SW 1271 (cell line): ENCODE measurements at places on chromosomes 2 and 18.

GRCh38 chr2:239113615-239114014 lies 265.7 kb downstream of the TWIST2 start:
- DNase-seq = no peak

- no peak for DNase-seq
Measured at GRCh38 chr2:233481368-233482142, 85.0 kb downstream of the USP40 start.

DNA sequence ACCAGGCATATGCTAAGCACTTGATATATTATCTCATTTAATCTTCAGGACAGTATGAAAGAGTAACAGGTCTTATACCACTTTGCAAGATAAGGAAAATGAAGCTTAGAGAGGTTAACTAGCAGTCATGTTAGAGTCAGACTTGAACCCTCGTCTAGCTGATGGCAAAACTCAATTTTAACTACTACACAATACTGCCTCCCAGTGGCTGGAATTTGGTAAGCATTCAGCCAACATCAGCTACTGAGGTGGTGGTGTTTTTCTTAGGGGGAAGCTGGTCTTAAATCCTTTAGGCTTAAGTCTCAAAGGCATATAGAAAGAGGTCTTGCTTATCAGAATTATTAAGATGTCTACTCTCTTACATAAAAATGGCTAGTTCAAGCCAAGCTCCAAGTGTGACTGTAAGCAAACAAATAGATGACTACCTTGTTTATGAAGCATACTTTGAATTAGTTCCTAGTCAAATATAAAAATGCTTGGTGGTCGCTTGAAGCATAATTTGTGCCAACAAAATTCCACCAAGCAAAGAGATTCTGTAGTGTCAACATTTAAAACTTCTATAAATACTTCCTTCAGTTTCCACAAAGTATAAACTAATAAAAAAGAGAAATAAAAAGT lies 325.4 kb upstream of the FIGN start:
- no peak for DNase-seq

DNA sequence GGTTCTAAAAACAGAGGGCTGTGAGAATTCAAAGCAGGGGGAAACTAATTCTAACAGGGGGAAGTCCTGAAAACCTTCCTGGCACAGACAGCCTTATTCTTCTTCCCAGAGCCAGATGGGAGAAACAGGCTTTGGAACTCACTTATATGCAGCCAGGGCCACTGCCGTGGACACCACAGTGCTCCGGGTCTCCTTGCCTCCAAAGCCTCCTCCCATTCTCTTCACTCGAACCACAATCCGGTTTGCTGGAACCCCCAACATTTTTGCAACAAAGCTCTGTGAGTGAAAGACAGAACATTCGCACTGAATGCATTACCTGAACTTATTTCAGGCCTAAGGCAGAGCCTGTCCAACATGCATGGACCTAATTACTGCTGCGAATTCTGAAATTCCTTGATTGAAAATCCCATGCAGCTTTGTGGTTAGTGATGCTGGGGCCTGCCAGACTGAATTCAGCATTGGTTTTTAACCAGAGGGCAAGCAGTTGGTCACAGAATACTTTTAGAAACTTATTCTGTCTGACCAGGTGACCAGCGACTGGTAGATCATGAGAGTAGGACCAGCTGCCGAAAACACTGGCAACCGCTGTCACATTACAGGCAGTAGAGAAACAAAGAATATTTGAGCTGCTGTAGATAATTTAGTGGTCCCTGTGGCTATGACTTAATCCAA lies 48.6 kb downstream of the XDH start:
- DNase-seq = no peak

GRCh38 chr2:72544554-72544953 lies 281.3 kb downstream of the EXOC6B start:
- no peak for DNase-seq

DNA sequence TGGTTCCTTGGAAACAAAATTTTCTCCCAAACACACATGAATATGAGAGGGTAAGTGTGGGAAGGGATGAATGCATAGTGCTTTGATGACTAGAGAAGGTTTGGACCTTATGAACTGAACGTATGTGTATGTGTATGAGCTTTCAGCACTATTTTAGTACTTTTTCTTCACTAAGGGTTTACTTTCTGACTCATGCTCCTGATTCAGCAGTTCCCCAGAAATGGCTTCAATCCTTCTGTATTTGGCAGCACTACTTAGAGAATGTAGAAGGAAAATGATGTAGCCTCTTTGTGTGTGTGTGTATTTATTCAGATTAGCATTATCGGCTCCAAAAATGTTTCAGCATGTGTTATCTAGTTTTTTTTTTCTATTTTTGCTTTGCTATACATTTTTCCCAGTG lies 22.2 kb downstream of the KCNJ3 start:
- DNase-seq = no peak

DNA sequence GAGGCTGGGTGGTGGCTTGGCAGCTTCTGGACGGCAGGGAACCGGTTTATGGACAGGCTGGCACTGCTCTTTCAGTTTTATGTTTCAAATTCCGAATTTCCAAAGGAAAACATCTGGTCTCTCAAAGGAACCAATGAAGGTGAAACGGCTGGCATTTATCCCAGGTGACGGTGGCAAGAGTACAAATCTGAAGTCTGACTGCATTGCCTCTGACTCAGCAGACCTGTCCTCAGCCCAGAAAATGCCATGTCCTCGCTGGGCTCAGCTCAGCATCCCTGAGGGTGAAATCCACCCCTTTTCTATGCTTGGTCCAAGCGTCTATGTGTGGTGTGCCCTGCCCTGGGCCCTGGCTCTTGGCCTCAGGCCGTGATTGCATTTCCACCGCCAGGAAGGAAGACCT lies 38.1 kb downstream of the NAPG start:
- DNase-seq = no peak

DNA sequence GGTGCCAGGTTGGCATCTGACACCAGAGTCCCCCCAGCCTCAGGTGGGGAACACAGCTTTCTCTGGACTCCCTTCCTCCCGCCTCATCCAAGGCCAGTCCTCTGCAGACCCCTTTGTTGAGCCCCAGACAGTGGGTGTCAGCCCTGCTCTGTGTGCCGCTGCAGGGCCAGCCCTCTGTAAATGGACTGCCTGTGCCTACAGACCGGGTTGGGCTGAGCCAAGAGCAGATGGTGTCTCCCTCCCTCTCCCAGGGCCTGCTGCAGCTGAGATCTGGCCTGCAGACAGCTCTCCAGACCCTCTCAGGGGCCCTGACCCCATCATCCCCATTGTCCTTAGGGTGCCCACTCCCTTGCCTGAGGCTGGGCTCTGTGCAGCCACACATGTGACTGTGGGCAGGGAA lies 160.8 kb downstream of the KLHL29 start:
- no peak for DNase-seq

DNA sequence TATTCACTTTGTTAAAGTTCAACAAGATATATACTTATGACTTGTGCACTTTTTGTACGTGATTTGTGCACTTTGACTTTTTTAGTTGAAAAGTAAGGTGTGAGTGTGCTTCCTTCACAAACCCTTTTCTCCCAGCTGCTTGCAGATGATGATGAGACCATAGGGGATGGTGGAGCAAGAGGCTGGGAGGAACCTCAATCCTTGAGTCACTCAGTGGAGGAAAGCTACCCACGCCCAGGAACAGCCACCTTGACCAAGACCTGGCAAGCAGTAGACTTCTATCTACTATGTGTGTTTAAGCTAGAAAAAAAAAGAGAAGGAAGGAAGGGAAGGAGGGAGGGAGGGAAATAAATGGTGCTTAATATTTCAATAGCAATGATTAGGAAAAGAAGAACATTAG lies 25.2 kb upstream of the TAF1B start:
- DNase-seq = no peak

DNA sequence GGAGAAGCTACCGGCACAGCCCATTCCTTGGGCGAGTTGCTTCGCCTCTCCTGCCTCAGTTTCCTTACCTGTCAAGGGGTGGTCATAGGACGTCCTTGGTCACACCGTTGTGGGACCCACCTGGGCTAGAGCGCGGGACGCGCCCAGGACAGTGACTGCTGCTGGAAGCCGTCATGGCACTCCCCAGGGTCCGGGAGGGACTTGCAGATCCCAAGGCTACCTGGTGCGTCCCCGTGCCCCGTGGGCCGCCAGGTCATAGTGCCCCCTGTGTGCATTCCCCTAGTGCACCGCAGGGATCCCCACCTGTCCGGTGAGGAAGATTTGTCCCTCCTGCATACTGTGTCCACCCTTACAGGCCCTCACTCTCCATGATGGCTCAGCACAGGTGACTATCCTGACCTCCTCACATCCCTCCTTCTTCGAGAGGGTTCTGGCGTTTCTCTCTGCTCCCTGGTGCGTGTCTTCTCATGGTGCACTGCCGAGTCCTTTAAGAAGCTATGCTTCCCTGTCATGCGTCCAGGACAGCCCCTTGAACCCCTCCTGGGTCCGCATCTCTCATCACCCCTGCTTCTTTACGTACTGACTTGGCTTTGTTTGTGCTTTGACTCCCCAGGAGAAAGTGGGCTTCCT lies 886 bp upstream of the STK25 start:
- no peak for DNase-seq

DNA sequence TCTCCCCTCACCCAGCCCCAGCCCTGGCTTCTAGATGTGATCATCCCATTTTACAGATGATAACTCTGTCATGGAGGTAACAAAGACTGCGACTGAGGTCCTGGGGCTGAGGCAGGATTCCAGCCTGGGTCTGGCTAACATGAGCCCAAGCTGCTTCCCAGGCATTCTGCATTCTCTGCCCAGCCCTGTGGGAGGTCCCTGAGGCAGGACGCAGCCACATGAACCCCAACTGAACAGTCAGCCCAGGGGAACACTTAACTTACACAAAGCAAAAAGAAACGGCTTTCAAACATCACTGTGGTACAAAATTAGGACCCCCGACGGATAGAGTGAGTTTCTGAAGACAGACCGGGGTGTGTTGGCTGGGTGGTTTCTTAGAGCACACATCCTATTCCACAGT lies 135.3 kb downstream of the ACKR3 start:
- DNase-seq = no peak

GRCh38 chr2:221570321-221570935 lies 1.7 kb downstream of the EPHA4 start:
- no peak for DNase-seq

DNA sequence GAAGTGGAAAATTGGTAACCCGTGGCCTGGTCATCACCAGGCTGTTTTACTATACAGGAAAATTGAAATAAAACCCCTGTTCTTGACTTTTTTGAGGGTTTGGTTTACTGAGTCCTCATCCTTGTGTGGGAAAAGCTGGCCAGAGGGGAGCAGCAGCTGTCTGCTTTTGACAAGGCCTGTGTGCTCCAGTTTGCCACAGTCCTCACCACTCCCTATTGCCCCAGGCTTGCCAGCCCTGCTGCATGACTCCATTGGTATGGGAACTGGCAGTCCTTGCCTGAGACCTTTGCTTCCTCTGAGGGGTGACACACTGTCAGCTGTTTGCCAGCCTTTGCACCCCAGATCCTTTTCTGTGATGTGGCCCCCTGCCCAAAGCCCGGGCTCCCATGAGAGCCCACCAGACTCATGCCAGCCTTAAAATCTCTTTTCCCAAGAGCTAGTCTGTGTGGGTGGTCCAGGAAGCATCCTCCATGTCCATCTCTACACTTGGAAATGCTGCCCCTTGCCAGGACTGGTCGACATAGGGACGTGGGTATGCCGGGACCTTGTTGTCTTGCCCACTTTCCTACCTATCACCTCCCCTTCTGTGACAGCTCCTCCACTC lies 39.0 kb downstream of the GLI2 start:
- no peak for DNase-seq

- no peak for DNase-seq
Measured at GRCh38 chr2:1973636-1974035, 229.3 kb upstream of the PXDN start.

DNA sequence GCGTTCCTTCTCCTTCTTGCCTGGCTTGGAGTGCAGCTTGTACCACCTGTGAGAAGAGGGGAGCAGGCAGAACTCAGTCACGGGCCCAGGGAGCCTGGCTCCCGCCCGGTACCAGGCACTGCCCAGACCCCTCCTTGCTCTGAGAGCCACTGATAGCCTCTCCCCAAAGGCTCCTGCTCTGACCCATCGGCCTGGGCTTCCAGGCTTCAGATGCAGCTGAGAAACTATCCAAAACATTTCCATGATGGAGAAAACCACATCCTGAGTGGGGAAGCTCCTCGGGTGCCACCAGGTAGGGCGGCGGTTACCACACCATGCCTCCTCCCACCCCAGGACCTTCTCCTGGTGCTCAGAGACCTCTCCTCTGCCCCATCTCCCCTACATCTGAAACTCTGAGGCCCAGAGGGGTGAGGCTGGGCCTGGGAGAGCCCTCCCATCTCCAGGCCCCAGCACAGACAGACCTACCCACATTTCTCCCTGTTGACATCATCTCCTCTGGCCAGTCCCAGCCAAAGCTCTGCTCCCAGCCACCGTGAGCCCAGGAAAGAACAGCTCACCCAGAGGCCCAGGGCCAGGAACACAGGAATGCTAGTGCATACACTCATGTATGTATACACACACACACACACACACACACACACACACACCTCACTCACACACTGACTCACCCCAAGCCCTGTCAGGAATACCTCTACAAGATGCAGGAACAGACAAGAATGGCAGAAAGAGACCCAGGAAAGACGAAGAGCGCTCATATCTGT lies 17.9 kb upstream of the SFXN5 start:
- peak; percentile 43 for DNase-seq

GRCh38 chr2:19810148-19810547 lies 91.6 kb downstream of the TTC32 start:
- DNase-seq = no peak

- no peak for DNase-seq
Measured at GRCh38 chr2:65075605-65076344, 19.6 kb downstream of the CEP68 start.

DNA sequence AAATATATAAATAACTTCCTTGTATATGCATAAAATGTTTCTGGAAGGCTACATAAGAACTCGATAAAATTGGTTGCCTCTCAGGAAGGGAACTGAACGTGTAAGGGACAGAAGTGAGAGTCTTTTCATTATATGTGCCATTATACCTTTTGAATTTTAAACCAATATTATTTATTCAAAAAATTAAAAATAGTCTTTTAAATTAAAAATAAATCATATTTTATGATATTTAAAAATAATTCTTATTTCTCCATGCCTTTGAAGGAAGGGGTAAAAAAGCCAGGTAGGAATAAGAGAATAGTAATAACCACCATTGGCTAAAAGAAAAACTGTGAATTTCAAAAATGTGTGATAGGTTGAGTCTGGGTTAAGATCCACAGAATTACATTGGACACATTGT lies 45.7 kb upstream of the C2orf74 start:
- no peak for DNase-seq

GRCh38 chr2:182191061-182191460 lies 205.4 kb downstream of the PPP1R1C start:
- DNase-seq = no peak

GRCh38 chr2:694906-695510 lies 17.8 kb upstream of the TMEM18 start:
- no peak for DNase-seq

DNA sequence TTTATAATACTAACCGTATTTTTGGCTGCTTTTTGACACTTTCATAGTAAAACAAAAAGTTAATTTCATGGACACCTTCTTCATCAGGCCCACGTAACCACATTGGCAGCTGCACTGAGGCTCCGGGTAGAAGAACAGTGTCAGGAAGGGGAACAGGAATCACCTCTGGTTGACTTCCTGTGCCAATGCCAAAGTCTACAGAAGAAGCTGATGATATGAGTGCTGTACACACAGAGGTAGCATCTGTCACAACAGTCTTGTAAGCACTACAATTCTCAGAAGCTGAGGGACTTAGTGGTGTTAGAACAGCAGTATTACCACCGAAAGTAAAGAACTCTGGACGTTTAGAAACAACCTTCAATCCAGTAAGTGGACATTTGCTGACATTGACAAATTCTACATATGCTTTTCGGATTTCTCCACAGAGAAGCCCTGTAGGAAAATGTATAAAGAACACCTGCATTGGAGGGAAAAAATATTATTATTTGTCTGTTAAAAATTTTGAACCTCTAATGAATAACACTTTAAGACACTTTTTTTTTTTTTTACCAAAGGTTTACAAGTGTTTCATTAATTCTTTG lies 85.3 kb downstream of the TRAPPC8 start:
- DNase-seq = no peak
